ENCODE measurements at places on chromosomes 4 and X.

DNA sequence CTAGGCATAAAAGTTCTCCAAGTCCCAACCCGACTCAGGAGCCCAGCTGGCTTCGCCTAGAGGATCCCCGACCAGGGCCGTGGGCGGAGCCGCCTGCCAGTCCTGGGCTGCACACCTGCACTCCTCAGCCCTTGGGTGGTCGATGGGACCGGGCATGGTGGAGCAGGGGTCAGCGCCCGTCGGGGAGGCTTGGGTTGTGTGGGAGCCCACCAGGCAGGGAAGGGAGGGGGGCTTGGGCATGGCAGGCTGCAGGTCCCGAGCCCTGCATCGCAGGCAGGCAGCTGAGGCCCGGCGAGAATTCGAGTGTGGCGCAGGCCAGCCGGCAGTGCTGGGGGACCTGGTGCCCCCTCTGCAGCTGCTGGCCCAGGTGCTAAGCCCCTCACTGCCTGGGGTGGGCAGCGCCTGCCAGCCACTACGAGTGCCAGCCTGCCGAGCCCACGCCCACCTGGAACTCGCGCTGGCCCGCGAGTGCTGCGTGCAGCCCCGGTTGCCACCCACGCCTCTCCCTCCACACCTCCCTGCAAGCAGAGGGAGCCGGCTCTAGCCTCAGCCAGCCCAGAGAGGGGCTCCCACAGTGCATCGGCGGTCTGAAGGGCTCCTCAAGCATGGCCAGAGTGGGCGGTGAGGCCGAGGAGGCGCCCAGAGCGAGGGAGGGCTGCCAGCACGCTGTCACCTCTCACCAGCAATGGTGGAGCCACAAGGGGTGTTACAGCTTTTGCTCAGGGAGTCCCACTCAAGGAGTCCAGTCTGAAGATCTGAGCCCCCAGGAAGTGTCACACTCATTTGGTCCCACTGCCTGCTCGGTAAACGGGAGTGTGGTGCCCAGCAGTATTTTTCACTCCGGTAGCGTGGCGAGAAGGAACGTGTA is 38.9 kb downstream of the SPRY1 start:
- DNase-seq = no peak

GRCh38 chr4:54101190-54102041 is 1.5 kb downstream of the GSX2 start:
- DNase-seq = no peak

DNA sequence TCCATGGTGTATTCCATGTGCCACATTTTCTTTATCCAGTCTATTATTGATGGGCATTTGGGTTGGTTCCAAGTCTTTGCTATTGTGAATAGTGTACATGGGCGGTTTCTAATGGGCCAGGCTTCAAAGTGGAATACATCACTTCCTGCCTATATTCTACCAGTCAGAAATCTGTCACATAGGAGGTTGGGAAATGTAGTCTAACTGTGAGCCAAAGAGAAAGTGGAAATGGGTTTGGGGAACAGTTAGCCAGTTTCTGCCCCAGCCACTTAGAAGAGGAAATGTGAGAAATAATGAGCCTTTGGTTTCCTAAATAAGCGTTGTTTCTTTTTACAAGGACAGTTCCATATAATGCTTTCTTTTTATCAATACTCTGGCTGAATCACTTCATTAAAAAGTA is 85.1 kb upstream of the AP1S2 start:
- no peak for DNase-seq

DNA sequence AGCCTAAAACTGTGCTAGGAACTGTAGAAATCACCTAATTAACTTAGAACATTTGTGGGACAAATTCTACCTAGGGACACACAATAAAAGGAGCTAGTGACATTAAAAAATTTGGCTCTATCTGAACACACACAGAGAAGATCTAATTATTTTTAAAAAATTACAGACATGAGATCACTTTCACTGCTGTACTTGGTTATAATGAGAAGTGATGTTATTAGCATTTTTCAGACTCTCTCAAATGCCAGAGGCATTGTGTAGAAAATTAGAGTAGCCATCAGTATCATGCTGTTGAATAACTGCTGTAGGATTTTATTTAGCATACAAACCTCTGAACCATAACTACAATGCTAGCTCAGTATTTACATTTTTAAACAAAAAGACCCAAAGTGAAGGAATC is 109.1 kb upstream of the ANK2 start:
- DNase-seq = no peak

DNA sequence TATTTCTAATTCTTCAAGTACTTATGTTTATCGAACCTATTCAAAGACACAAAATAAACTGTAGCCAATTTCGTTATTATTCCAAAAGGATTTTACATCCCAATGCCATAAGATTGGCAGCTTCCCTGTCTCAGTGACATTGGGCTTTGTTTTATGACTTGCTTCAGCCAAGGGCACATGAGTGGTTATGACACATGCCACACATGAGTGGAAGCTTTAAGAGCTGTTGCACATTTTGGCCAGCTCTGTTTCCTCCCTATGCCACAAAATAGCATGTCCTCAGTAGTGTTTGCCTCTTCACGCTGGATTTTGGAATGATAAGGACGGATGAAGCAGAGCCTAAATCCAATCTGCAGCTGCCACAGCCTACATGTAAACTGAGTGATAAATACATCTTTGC is 21.9 kb downstream of the SEC24D start:
- DNase-seq = no peak

- DNase-seq = no peak
Observed at GRCh38 chr4:138217567-138217966, 24.6 kb downstream of the SLC7A11 start.

GRCh38 chr4:39104255-39104654 is 42.2 kb downstream of the KLHL5 start:
- DNase-seq = no peak

DNA sequence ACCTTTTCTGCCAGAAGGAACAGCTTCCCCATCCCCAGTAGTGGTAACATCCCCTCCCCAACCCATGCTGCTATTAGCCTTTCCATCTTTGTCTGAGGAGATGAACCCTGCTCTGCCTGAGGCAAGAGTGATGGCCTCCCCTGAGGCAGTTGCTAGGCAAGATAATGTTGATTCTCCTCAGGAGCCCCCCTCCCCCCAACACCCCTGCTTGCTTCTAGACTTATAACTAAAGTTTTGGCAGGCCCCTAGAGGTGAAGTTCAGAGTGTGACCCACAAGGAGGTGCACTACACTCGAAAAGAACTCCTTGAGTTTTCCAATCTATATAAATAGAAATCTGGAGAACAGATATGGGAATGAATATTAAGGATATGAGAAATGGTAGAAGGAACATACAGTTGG is 962.5 kb downstream of the ADGRL3 start:
- DNase-seq = no peak

DNA sequence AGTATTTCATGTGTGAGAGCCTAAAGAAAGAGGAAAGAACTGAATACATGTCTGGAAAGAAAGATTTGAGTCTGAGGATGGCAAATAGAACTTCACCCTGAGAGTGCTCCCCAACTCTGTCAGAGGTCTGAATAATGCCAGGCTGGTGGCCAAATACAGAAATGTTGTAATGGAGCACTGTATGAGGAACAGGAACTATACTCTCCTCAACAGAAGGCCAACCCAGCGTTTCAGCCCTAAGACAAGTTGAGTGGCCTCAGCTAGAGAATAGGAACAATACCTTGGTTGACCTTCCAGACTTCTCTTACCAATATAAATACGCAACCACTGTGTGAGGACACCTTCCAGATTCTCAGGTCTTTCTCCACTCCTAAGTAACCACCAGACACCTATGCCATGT is 94.5 kb upstream of the STIM2 start:
- no peak for DNase-seq

GRCh38 chr4:2083826-2084160 is 24.7 kb downstream of the NAT8L start:
- no peak for DNase-seq

DNA sequence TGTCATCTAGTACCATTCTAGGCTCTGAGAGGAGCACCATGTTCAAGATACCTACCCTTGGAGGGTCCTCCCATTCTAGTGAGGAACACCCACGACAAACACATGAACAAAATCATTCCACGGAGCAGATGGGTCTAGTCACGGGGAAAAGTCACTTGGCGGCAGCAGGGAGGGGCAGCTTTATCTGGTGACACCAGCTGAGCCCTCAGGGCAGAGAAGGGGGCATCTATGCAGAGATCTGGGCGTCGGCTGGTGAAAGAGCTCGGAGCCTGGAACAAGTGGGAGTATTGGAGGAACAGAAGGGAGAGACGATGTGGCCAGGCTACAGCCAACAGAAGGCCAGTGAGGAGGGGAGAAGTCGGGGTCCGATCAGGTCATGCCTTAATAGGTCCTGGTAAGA is 11.9 kb upstream of the PDHA1 start:
- DNase-seq = no peak

DNA sequence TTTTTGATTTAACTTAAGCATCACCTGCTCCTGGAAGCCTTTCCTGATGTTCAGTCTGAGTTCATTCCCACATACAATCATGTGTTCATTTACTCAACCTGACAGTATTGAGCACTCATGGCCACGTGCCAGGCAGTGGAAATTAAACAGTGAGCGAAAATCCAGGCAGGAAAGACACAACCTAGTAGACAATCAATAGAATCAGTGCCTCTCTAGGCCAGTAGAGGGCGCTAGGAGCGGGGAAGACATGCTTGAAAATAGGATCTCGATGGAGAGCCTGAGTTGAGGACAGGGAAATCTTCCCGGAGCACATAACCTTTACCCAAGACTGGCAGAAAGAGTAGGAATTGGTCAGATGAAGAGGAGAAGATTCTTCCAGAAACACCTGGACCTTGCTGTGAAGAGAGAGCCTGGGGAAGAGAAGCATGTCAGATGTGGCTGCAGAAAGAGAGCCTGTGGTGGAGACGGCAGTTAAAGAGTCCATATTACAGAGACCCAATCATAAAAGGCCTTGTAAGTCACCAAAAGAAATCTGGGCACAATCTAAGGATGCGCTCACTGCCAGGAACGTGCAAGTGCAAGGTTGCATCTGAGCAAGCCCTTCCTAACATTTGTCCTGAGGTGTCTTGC is 103.5 kb downstream of the LDB2 start:
- DNase-seq = peak; percentile 10

- DNase-seq = no peak
Observed at GRCh38 chr4:165207016-165207430, 338 bp upstream of the KLHL2 start.

DNA sequence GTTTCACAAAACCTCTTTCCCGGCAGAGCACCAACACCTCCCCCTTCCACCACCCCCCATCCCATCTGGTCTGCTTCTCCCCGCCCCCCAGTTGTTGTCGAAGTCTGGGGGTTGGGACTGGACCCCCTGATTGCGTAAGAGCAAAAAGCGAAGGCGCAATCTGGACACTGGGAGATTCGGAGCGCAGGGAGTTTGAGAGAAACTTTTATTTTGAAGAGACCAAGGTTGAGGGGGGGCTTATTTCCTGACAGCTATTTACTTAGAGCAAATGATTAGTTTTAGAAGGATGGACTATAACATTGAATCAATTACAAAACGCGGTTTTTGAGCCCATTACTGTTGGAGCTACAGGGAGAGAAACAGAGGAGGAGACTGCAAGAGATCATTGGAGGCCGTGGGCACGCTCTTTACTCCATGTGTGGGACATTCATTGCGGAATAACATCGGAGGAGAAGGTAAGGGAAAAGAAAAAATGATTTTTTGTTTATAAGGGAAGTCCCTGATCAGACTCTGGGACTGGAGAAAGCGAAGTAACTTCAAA is at the start of gene PDGFRA:
Gene PDGFRA, plus strand, starts transcription at position 333 of the 541 bp plus-strand sequence. CDS start 29,476 bp downstream, outside the sequence.
- no peak for DNase-seq

- DNase-seq = no peak
Observed at GRCh38 chr4:14345356-14345775, 656.9 kb upstream of the CPEB2 start.

DNA sequence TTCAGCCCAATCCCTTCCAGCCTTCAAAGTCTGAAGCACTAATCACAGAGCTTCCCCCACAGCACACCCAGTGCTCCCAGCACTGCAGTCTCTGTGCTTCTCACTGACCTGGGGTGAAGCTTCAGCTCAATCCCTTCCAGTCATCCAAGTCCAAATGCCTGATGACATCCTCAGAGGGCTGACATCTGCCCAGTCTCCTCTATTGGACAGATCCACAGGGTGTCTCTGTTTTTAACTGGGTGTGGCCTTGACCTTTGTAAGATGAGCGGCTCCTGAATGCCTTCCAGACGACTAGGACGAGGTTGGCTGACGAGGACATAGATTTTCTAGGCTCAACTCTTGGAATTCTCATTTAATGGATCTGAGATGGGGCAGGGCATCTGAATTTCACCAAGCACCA is 7.6 kb upstream of the SLC2A9 start:
- no peak for DNase-seq

GRCh38 chr4:146916479-146917076 is 29.1 kb downstream of the TTC29 start:
- DNase-seq = no peak

- no peak for DNase-seq
Observed at GRCh38 chrX:73127700-73128241, 48.5 kb upstream of the PABPC1L2A start.

- no peak for DNase-seq
Observed at GRCh38 chr4:53778155-53778554, 186.9 kb upstream of the LNX1 start.

DNA sequence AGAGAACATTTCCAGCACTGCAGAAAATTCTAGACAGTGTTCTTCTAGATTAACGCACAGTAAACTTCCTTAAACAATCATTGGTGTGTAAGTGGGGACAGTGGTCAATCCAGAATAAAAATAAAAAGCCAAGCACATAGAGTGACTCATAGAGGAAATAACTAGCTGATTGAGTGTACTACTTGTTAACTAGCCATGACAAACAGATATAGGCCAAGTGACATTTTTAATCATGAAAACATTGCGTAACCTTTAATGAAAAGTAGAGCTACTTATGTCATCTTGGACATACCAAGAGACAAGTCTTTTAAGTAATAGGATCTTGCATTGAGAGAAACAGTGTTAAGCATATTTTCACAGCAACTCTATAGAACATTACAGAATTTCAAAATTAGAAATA is 233.9 kb upstream of the MAB21L2 start:
- no peak for DNase-seq

GRCh38 chr4:24560868-24561368 is 23.4 kb downstream of the DHX15 start:
- DNase-seq = no peak

- no peak for DNase-seq
Observed at GRCh38 chr4:141417387-141417786, 196.7 kb downstream of the ZNF330 start.

DNA sequence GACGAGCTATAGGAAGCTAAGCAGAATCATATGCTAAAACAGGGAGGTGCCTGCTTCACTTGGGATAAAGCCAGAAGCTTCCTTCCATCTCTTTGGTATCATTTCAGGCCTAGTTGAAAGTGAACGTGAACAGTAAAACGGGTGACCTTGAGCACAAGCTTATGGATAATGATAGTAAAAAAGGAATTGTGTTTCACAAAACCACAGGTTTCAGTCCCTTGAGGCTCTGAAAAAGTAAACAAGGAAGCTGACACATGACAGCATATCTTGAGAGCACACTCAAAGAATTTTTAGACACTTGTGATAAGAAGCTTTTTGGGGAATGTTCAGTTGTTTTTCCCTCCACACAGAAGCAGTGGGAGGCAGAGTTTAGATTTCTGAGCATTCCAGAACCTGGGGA is 286.1 kb downstream of the DCHS2 start:
- no peak for DNase-seq

- DNase-seq = no peak
Observed at GRCh38 chr4:72768364-72768763, 199.3 kb upstream of the ADAMTS3 start.
